ENCODE measurements at places on chromosomes 16 and 17.

GRCh38 chr17:75983501-75984181 lies 4.6 kb downstream of the TEN1 start:
- peak; percentile 84 for DNase-seq

DNA sequence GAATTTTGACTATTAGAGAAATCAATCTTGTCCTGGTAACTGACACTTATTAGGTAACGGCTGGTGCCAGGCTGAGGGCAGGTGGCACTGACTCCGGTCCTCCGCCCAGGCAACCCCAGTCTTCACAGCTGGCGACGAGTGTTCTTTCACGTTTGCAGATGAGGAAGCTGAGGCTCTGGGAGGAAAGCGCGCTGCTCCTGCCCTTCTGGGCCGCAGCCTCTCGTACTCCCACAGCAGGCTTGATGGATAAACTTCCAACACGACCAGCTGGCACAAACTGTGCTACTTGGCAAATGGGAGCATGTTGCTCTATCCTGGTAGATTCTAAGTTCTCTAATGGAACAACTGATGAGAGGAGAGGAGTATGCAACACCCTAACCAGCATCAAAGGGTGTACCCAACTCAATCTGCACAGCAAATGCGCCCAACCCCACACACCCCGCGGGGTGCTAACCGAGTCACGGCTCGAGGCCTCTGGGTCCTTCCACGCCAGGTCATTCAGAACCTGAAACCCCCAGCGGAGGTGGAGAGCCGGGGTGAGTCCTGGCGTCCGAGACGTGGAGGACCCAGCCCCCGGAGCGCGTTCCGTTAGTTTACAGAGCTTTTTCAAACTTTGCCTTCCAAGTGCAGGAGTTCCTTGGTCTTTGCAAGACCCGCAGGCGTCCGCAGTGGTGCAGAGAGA lies 477 bp upstream of the SLC47A1 start:
- no peak for DNase-seq

DNA sequence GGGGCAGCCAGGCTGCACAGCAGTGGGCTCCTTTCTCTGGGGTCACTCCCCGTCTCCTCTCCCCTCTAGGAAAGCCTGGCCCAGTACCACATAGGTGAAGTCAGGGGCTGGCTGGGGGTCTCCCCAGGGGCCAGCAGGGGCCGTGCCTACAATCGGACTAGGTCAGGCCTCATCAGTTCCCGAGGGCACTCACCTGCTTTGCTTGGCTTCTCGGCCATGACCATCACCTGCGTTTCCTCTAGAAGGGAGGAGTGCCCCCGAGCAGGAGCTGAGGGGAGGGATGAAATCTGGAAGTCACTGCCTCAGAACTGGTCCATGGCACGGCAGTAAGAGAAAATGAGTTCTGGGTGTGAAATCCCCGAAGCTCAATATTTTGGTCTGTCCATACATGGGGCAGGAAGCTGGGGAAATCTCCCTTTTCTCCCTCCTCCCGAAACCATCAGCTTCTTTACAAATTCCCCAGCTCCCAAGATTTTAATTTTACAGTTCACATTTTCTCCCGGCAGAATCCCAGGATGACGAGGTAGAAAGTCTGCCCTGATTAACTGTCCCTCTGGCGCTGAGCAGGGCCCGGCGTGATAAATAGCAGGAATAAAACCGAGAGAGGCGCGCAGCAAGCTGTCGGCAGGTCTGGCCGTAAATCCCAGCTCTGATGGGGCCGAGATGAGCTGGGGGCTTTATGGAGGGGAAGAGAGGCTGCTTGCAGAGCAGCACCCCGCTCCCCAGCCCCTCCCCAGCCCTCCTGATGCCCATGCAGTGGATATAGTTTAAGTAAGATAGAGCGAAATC lies 172.1 kb downstream of the RBFOX3 start:
- DNase-seq = no peak

- no peak for DNase-seq
Measured at GRCh38 chr16:75272097-75272551, 20.7 kb upstream of the BCAR1 start.

- DNase-seq = no peak
Measured at GRCh38 chr16:52069866-52070265, 477.1 kb downstream of the TOX3 start.

GRCh38 chr16:87121816-87122215 lies 195.4 kb downstream of the C16orf95 start:
- no peak for DNase-seq

DNA sequence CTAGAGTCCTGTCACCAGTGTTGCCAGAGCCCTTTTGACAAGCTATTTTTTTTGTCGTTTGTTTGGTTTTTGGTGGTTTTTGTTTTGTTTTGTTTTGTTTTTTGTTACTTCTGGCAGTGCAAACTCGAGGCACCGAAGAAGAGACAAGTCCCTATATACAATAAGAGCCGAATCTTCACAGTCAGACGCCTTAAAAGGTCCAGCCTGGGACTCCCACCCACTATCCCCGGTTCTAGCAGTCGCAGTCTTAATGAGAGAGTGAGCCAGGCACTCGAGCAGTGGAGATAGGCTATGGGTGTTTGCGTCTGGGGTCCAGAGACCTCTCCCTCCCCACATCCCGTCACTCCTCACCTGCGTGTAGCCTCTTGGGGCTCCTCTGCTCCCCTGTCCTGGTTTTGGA lies 1.9 kb downstream of the OR1F1 start:
- DNase-seq = no peak

GRCh38 chr16:56866955-56867830 lies 2.2 kb downstream of the SLC12A3 start:
- peak; percentile 43 for DNase-seq

- no peak for DNase-seq
Measured at GRCh38 chr16:11156401-11156800, 99.6 kb downstream of the SOCS1 start.

GRCh38 chr16:2148714-2149629 lies 547 bp downstream of the RAB26 start:
- DNase-seq = no peak

DNA sequence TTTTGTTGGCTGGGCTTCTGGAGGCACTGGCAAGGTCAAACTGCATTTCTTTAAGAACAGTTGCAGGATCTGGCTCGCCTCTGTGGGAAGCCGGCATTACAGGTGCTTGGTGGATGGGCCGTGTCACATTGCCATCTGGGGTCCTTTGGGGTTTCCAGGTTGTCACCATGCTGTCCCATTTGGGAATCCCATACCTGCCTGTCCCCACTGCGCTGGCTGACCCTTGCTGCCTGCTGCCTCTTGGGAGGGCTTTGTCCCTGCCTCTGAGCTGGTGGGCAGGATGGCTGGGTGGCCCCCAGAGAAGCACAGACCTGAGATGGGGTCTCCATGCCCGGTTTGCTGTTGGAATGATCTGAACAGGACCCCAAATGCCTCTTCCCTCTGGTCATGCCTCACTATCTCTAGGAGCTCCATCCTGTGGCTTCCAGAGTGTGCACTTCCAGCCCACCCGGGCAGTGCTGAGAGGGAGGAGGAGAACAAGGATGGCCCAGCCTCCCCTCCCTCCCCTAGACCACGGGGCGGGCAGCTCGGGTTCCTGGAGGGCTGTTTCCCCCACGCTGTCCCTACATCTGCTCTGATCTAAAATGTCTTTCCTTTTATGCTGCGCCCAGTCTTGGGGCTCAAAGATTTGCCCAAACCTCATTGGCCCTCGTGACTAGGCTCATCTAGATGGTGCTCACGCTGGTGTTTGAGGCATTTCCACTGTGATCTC lies 28.0 kb downstream of the OR1D5 start:
- DNase-seq = peak; percentile 78

DNA sequence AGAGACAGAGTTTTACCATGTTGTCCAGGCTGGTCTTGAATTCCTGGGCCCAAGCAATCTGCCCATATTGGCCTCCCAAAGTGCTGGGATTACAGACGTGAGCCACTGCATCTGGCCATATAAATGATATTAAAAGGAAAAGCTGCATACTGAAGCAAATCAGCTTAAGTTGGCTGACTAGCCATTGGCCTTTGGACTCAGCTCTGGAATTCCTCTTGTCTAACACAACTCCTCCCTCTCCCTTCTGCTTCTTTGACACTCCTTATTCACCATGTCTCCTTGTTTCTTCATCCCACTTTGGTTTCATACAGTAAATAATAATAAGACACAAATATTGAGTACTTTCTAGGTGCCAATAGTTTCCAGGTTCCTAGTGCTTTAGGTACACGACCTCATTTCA lies 7.5 kb downstream of the KRT12 start:
- DNase-seq = no peak

DNA sequence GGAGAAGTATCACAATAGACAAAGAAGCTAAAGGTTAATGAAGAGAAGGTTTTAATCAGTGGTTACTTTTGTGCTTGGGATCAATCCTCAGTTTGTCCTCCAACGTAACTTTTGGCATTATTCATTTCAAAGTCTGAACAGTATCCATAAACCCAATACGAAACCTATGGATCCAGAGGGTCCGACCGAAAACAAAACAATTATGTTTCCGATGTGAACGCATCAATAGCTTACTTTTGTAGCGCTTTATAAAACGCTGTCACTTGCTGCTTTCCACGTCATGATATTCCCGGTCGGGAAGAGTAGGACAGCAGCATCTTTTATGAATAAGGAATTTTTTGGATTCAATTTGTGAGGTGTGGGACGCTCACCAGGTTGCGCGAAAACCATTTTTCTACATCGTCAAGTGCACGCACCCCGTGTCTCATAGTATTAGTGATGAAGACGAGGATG lies 383.8 kb downstream of the ZFHX3 start:
- no peak for DNase-seq

DNA sequence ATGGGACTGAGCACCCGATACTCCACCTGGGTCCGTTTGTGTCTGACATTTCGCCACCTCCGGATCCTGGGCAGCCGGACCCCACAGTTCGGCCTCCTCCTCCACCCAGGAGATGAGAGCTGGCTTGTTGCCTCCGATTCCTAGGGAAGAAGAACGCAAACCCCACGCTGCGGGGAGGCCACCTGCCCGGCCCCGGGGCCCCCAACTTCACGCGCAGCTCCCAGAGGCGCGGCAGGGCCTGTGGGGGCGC lies 542 bp downstream of the ZNF764 start:
- DNase-seq = no peak

- no peak for DNase-seq
Measured at GRCh38 chr17:73430848-73431247, 119.0 kb upstream of the CDC42EP4 start.

DNA sequence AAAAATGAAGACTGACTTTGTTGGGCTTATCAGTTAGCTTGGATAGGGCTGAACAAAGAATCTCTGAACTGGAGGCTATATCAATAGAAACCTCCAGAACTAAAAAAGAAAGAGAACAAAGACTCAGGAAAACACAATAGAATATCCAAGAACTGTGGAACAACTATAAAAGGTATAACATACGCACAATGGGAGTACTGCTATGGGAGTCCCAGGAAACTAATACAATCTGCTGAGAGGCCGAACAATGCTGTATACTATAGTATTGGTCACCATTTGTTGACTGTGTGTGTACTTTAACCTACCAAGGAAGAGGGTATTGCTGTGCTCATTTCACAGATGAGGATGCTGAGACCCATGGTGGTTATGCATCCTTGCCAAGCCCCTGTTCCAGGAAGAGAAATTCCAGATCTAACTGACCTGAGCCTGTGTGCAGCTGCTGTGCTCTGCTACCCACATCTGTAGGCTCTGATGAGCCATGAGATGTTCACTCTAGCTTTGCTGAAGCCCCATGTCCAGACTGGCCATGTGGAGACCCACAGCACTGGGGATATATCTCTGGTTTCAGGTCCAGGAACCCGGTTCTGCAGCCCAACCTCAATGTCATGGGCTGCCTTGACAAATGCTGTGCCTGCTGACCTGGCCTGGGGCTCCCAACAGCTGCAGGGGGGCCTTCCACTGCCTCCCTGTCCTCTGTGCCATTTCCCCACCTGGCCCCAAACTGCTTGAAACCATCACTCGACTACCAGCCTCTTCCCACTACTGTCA lies 254.3 kb upstream of the TNRC6C start:
- DNase-seq = no peak

DNA sequence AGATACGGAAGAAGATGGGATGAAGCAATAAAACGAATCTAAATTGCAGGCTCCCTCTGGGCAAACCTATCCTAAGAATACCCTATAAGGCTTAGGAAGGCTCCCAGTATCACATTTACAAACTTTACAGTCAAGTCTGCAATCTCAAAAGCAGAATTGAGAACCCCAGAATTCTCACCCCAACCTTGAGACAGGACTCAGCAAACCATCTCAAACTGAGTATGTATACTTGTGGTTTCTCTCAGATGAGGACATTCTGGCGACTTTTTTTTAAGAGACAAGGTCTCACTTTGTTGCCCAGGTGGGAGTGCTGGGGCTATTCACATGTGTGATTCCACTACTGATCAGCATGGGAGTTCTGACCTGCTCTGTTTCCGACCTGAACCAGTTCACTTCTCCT lies 19.3 kb upstream of the ITGA2B start:
- no peak for DNase-seq

DNA sequence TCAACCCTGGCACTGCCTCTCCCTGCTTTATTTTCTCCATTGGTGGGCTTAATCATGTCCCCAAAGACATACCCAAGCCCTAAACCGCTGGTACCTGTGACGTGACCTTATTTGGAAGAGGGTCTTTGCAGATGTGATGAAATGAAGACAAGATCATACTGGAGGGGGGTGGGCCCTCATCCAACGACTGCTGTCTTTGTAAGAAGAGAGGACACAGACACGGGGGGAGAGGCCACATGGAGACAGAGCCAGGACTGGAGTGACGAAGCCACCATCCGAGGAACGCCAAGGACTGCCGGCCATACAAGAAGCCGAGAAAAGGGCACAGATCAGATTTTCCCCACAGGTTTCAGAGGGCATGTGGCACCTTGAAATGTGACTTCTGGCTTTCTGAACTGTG lies 62.5 kb downstream of the C16orf95 start:
- no peak for DNase-seq
